ENCODE measurements at places on chromosomes 6 and 20. TPM values are rescaled to one million over a fixed set of nuclear protein-coding genes. Genes with fewer than 3 reads are reported as not detected.

Gene TSHZ2
- 3.1 TPM for total RNA-seq

- no peaks in the 10 kb centered on the region for H3K4me1 ChIP-seq
- H3K36me3 ChIP-seq, result peaks cover 9% of the 10 kb centered on the region
- DNase-seq, result no peak
- H3K27me3 ChIP-seq, result no peaks in the 10 kb centered on the region
Observed at GRCh38 chr20:37225146-37225545, 36.5 kb downstream of the GHRH start.

GRCh38 chr20:60497298-60498035 is 539.2 kb downstream of the CDH26 start:
- no peaks in the 10 kb centered on the region for H3K27me3 ChIP-seq
- H3K27ac ChIP-seq, result no peak overlapping the region
- no peaks in the 10 kb centered on the region for H3K4me1 ChIP-seq
- H3K36me3 ChIP-seq, result no peaks in the 10 kb centered on the region
- no peak overlapping the region for H3K4me3 ChIP-seq

GRCh38 chr6:168935628-168936010 is 318.0 kb downstream of the THBS2 start:
- no peak overlapping the region for H3K4me3 ChIP-seq
- no peak for DNase-seq
- no peak overlapping the region for H3K27ac ChIP-seq

- H3K27me3 ChIP-seq, result no peaks in the 10 kb centered on the region
- no peak overlapping the region for H3K4me3 ChIP-seq
- H3K4me1 ChIP-seq, result no peaks in the 10 kb centered on the region
- no peak overlapping the region for H3K27ac ChIP-seq
- no peak for DNase-seq
- no peaks in the 10 kb centered on the region for H3K36me3 ChIP-seq
Observed at GRCh38 chr20:48797850-48798747, 29.7 kb downstream of the PREX1 start.

Gene SDC4
- total RNA-seq, result 146 TPM

Data from colonic mucosa (tissue), 4 donors.